ENCODE measurements at places on chromosomes 11 and 22.
A peak's percentile ranks its signal among the peaks of the same experiment; 100 is the strongest.

DNA sequence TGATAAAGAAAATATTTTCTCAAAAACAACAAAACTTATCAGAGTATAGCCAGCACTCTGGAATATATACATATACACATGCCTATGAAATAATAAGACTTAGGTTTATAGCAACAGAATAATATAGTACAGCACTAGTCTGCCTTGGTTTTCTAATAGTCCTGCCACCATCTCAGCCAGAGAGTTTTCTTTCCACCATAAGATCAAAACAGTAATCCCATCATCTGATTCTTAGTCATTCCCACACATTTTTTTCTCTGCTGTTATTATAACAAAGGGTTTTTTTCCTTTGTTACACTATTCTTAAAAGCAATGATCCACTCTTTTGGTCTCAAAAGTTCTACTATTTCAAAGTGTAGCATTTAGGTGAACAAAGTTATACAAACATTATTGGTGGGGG lies 15.1 kb downstream of the MTMR2 start:
- DNase-seq = no peak

DNA sequence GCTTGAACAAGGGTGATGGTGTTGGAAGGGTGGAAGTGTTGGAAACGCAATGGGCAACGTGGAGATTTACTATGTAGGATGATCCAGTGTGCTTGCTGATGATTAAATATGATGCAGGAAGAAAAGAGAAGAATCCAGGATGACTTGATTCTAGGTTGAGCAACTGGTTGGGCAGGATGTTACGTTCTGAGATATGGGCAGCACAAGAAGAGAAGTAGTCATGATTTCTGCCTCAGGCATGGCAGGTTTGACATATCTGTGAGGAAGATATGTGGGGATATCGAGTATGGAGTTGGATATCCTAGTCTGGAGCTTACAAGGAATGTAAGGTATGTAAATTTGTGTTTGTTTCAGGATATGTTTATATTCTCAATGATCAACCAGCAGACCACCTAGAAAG lies 1.9 kb downstream of the OR52K1 start:
- DNase-seq = no peak

DNA sequence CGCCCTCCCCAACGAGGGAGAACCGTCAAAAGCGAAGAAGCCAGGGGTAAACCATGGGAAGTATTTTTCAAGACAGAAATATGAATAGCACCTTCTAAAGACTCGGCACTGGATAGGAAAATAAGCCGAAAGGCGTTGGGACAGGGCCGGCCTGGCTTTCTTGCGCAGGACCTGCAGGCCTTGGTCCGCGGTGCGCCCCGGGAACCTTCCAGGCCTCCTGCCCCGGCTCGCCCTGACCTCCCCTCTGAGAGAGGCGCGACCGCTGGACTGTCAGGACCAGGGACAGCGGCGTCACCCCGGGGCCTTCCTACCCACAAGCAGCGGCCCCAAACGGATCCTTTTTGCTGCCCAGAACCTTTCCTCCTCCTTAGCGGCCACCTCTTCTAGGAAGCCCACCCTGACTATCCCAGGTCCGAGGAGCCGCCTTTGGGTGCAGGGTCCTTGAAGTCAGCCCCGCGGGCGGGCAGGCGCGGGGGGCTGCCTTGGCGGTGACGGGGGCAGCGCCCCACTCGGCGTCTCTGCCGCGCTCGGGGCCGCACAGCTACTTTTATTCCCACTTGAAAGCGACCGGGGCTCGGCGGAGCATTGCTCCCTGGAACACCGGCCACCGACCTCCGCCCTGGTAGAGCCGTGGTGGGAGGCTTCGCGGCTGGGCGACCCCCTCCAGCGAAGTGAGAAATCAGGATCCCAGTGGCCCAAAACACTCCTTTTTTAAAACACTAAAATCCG lies 650 bp upstream of the MAPK11 start:
- peak; percentile 47 for DNase-seq

GRCh38 chr22:33844273-33844672 lies 76.0 kb downstream of the LARGE1 start:
- no peak for DNase-seq

DNA sequence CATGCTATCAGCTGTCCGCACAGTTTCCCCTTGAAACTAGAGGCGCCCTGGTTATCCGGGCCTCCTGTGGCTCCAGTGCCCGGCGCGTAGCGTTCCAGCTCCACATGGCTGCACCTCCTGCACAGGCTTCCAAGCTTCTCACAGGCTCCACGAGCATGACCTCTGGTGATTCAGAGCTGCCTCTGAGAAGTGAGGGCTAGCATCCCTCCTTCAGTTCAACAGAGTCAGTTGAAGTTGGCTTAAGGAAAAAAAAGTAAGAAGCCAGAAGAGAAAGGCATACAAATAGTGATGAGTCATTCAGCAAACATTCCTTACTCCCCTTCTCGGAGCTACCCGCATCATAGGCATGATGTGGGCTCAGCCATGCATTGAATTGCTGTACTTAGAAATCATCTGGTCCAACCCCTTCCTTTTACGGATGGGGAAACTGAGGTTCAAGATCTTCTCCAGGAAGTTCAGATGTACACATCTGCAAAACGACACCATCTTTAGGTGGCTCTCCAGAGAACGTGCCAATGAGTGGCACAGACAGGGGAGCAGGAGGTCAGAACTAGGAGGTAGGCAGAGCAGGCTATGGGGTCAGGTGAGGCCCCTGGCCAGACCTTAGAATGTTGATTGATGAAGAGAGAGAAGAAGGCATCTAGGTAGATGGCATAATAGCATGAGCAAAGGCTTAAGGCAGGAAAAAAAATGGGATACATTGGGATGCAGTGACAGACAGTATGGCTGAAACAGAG lies 216.3 kb upstream of the TBCEL start:
- DNase-seq = peak; percentile 91

- DNase-seq = peak; percentile 98
Measured at GRCh38 chr11:12079726-12080556, 30.4 kb upstream of the MICAL2 start.

DNA sequence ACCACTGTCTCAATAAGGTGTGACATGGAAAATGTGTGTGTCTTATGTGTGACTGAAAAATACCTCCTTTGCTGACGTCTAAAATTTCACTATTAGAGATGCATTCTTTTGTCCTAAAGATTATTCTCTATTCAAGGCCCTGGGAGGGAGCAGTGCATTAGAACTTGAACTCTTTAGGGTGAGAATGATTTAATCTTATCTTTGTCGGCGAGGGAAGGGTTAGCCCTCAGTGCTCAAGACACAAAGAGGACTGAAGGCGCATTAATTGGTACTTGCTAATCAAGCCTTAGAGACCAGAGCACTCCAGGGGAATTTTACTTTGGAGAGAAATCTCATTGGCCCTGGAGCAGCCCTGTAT lies 29.8 kb upstream of the PLET1 start:
- no peak for DNase-seq

DNA sequence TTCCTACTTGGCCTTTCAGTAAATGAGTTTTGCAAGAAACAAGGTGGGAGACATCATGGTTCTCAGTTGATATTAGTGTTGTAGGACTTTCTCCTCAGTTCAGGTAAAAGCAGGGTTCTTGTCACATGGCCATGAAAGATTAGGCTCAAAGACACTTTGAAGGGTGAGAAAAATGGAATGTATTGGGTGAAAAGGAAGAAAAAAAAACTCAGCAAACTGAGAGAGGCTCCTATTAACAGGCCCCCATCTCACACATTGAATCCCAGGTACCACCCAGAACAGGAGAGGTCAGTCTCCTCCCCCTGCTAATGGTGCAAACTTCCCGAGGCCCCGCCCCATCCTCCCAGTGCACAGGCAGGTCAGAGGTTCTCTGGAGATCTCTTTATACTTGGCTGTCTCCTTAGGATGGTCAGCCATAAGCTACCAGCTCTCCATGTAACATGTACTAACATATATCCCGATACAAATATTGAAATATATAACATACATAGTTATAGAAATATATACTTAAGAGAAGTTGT lies 62.2 kb downstream of the MICAL2 start:
- DNase-seq = no peak

- no peak for DNase-seq
Measured at GRCh38 chr11:119107538-119108145, 498 bp downstream of the C2CD2L start.

GRCh38 chr22:50694099-50694605 lies 21.5 kb downstream of the SHANK3 start:
- DNase-seq = peak; percentile 14

GRCh38 chr22:48534395-48534958 lies 1293.2 kb downstream of the BRD1 start:
- DNase-seq = no peak
